ENCODE measurements at places on chromosomes 7 and 10.
A peak's percentile ranks its signal among the peaks of the same experiment; 100 is the strongest.

DNA sequence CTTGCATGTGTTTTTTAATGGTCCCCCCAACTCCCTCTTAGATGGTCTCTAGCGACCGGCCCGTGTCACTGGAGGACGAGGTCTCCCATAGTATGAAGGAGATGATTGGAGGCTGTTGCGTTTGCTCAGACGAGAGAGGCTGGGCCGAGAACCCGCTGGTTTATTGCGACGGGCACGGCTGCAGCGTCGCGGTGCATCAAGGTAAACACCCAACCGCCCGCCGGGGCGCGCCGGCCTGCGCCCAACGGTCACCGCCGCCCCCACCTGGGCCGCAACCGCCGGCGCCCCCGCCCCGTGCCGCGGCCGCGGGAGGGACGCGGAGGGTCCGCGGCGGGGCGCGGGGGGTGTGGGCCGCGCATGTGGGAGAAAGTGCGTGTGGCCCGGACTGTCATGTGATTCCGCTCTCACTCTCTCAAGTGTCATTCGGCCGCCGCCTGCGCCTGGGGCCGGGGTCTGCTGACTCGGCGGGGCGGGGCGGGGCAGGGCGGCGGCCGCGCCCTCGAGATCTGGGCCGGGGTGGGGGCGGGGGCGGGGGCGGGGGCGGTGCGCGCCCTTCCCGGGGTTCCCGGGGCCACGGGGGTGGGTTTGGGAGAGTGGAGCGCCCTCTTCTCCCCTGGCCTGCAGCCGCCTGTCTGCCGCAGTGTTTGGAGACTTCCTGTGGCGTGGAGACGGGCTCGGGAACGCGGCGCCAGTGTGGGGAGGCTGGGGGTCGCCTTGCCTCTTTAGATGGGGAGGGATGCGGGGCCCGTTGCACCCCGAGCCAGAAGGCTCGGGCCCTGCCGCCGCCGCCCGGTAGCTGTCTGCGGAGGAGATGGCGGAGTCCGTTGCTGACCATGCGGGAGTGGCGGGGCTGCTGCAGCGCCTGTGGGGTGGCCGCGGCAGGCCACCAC lies 817 bp downstream of the MLLT10 start:
- DNase-seq, result peak; percentile 25

- no peak for DNase-seq
These were observed 49.0 kb downstream of the PSMC2 start for GRCh38 chr7:103396471-103396870.

DNA sequence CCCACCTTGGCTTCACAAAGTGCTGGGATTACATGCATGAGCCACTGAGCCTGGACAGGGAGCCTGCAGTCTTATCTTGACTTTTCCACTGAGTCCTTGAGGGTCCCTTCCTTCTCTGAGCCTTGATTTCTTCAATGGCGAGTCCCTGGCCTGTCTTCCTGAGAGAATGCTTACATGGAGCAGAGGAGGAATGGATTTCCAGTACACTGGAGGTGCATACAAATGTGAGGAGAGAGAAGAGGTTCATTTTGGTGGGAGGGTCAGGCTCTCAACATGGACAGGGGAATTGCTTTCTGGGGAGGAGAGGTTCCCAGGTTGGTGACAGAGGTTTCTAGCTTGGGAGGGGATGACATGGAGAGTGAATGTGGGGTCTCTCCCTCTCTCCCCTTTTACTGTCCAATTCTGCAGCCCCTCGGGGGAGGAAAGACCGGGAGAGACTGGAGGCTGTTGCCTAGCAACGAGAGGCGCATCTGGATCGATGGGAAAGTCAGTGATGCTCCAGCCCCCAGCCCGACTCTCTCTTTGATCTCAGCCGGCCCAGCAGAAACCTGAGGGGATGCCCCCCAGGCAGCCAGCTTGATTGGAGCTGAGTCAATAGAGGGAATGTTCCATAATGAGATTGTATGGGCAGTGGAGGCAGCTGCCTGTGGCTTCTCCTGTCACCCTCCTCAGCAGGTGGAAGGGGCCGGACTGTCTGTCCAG lies 14.8 kb downstream of the SRRM3 start:
- DNase-seq, result no peak

- DNase-seq, result no peak
These were observed 108.2 kb upstream of the PCBD1 start for GRCh38 chr10:70996549-70996948.

DNA sequence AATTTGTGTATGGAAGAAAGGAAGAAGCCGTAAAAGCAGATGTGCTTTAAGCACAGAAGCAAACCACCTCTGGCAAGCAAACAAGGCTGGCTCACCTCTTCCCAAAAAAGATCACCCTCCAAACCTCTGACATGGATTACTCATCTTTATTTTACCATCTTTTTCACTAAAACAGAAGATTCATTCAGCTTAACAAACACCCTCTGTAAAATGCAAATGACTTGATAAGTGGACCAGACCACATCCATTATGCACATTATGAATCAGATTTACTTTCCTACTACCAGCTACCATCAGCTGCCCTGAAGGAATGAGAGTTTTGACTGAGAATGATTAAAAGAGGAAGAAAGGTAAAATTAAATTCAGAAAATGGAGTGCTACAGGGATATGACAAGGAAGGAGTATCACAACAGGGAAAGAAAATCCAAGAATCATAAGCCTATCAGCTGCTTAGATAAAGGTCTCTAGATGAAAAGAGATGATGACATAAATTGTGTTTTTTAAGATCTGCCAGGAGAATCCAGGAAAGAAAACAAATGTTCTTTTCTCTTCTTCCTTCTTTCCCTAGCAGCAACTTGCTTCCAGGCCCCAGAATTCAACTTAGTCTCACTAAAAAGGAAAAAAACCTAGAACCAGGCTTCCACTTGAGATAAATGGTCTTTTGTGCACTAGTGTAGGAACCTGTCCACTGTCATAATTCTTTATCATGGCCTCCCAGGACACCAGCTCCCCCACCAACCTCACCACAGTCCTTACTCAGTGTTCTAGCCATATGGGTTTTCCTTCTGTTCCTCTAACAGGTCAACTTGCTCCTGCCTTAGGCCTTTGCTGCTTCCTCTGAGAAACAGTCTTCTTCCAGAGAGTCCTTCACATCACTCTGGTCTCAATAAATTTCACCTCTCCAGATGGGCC lies 47.4 kb downstream of the JAZF1 start:
- no peak for DNase-seq

GRCh38 chr7:2601065-2601464 lies 30.7 kb upstream of the TTYH3 start:
- no peak for DNase-seq

- DNase-seq, result no peak
These were observed 37.6 kb upstream of the LRRTM3 start for GRCh38 chr10:66888237-66888636.

GRCh38 chr10:129707406-129708388 lies 240.7 kb downstream of the MGMT start:
- DNase-seq, result no peak

- no peak for DNase-seq
These were observed 32.1 kb upstream of the ADO start for GRCh38 chr10:62772186-62772974.

GRCh38 chr10:27893358-27893954 lies 105.4 kb downstream of the ODAD2 start:
- DNase-seq, result no peak

DNA sequence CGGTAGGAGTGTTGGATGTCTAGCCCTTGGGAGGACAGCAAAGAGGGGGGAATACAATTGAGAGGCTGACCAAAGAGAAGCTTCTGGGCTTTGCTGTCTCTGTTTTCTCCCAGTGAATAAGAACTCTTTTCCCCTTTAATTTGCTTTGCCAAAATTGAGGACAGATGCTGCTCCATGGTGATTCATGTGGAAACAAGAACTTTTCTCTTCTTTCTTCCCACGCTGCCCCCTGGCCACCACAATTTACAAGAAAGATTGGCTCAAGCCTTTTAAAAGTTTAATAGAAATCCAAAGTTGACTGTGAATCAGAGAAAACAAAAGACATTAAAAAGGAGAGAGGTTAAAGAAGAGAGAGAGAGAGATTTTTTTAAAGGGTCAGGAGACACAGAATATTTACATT lies 49.0 kb downstream of the PRR15 start:
- no peak for DNase-seq

DNA sequence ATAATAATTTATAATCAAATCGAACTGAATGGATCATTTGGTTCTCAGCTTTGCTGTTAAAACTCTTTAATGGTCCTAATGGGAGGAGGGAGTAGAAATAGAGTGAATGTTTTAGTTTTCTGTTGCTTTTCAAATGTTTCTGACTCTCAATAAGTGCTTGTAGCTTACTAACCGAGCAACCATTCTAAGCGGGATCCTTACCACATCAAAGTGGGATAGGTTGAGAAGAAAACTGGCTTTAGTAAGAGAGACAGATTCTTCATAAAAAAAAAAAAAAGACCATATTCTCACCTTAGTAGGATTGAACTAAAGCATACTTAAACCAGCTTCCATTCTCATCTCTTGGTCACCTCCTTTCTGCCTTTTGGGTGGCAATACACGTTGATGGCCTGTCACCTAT lies 584.2 kb downstream of the AUTS2 start:
- no peak for DNase-seq

GRCh38 chr10:11687357-11687771 lies 54.8 kb upstream of the ECHDC3 start:
- DNase-seq, result no peak

DNA sequence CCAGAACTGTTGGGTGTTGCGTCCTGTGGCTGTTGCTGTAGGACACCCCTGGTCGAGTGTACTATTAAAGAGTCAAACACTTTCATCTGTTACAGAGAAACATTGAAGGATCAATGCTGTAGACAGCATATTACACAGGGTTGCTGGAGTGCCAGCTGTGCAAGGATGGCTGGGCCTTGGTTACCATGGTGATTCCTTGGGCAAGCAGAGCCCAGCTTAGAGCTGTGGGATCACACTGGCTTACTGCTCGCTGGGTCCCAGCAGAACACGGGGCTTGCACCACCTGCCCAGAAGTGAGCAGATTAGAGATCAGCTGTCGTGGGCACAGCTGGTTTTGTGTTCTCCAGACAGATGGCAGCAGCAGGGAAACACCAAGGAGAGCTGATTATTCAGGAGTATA lies 76.0 kb downstream of the GPR141 start:
- no peak for DNase-seq

GRCh38 chr7:129864042-129864441 lies 88.7 kb downstream of the UBE2H start:
- no peak for DNase-seq

DNA sequence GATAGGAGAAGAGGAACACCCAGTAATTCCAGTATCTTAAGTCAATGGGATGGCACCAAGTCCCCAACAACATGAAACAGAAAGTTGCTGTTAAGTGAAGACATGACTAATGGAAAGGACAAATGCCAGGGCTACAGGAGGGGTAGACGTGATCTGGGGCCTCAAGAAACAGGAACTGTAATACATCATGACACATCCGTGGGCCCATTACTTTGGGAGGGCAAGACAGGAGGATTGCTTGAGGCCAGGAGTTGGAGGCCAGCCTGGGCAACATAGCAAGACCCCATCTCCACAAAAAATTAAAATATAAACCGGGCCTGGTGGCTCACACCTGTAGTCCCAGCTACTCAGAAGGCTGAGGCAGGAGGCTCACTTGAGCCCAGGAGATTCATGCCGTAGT lies 408.6 kb upstream of the PRKCQ start:
- DNase-seq, result no peak

DNA sequence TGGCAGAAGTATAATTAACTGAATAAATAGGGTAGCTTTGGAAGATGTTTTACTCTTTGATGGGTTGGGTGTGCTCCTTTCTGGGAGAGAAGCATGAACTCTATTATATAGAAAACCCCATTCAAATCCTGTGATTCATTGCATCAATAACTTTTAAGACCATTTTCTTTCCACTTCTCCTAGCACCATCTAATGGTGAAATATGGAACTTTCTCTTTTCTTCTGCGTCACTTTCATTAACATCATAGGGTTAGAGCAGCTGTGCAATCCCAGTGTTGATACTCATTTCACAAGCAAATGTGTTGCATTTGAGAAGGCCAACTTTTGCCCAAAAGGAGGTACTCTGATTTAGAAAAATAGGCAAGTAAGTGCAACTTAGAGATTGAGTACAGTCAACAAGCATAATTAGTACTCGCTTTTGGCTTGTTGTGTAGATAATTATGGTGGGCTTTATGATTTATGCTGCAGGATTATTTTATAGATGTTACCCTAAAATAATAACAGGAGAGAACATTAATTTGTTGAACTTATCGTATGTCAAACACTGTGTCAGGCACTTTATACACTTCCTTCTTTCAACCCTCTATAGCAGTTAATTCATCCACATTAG lies 92.9 kb downstream of the CPED1 start:
- no peak for DNase-seq

DNA sequence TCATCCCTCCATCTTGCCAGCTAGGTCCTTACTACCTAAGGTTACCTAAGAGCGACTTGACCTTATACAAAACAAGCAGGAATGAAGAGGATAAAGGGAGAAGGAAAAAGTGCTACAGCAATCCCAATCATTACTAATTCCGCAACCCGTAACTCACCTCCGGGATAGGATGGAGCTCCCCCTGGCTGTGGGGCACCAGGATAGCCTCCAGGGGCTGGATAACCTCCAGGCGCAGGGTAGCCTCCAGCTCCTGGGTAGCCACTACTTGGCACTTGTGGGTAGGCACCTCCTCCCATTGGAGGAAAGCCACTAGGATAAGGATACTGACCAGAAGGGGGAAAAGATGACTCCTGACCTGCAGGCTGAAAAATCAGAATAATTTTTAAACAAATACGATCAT lies 15.8 kb downstream of the ANXA7 start:
- DNase-seq, result no peak

- no peak for DNase-seq
These were observed 158.0 kb downstream of the C7orf25 start for GRCh38 chr7:42753811-42754363.

DNA sequence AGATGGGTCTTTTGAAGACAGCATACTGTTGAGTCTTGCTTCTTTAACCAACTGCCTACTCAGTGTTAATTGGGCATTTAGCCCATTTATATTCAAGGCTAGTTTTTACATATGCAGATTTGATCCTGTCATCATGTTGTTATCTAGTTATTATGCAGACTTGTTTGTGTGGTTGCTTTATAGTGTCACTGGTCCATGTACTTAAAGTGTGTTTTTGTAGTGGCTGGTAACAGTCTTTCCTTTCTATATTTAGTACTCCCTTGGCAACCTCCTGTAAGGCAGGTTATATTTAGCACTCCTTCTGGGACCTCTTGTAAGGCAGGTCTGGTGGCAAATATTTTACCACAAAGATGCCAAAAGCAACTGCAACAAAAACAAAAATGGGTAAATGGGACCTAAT lies 66.7 kb downstream of the TES start:
- DNase-seq, result no peak

- DNase-seq, result no peak
These were observed 73.2 kb upstream of the DGKI start for GRCh38 chr7:137919987-137920386.

DNA sequence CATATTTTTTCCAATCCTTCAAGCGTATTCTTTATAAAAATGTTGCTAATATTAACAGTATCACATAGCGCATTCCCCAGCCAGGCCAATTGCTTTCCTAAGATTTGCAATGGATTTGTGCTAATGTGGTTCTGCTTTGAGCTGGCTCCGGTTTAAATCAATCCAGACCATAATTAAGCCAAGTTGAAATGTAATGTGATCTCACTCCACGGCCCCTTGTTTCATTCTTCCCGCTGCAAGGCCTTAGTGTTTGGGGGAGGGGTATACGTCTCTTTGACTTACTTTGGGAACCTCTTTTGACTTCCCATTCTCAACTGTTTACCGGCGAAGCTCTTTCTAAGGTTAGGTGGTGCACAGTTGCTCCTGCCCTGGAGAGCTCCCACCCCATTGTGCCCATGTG lies 86.4 kb downstream of the PRPF18 start:
- no peak for DNase-seq
